NCI-H1694 treated with DMSO at 0.1 percent for 48 hours (cell line): ENCODE measurements at places on chromosomes 6 and 20.

- DNase-seq, result no peak
These were observed 48.4 kb downstream of the EZR start for GRCh38 chr6:158770533-158771330.

DNA sequence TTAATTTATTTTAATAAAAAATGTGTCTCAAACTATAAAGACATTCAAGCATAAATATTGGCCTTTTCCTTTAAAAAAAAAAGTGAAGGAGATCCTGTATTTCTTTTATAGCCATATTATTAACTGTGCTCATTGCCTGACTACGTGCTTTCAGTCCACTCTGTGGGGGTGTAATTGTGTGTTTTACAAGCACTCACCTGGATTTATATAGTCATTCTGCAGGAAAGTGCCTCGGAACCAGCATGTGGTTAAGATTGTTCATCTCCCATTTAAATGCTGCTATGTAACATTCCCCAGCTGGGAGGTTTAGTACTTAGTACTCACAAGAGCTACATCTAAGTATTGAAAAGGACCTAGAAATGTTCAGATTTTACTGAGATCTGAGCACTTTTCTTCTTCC lies 47.9 kb upstream of the SLC22A16 start:
- no peak for DNase-seq

DNA sequence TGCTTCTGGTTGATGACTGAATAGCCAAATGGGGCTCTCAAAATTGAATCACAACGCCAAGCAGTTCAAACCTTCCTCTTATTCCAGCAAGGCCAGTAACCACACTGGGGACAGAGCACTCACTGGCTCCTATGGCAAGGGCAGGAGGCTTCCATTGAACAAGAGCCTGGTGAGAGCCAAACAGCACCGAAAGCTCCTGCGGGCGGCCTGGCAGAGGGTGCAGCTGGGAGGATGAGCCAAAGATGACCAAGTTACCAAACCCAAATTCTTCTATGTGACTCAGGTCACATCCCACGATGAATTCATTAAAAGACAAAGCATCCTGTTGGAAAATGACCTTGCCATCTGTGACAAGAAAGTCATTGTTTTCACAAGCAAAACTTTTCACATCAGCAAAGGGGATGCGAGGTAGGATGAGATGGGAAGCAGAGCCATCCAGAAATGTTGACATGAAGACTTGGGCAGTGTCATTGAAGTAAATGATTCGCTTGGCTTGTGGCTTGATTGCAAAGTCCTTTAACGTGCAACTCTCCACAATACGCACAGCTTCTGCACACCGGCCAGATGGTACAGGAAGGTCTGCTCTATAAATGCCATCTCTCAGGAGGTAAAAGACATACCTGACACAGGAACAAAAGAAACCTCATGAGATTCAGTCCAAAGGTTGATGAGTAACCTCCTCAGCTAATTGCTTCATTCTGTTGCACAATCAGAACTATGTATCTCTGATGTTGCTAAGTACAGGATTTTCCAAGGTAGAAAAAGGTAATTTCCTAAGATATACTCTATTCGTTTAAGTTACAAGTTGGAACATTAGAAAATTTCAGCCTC lies 36.3 kb downstream of the ROS1 start:
- no peak for DNase-seq

DNA sequence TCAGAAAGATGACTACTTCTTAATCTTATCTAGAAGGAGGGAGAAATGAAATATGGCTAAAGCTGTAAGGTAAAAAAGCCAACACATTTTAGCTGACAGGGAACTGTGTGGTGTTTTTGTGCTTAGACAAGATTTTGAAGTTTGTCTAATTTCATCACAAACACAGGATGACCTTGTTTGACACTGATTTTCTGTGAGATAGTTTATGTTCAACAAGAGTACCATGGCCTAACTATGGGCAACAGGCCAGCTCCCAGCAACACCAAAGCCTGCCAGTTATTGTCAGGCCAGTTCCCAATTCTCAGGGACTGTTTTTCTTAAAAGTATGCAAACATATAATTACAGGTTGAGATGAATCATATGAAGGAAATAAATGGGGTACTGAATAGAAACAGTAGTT lies 5.5 kb upstream of the ABCF1 start:
- no peak for DNase-seq

GRCh38 chr6:148888856-148889255 lies 142.0 kb downstream of the UST start:
- no peak for DNase-seq

DNA sequence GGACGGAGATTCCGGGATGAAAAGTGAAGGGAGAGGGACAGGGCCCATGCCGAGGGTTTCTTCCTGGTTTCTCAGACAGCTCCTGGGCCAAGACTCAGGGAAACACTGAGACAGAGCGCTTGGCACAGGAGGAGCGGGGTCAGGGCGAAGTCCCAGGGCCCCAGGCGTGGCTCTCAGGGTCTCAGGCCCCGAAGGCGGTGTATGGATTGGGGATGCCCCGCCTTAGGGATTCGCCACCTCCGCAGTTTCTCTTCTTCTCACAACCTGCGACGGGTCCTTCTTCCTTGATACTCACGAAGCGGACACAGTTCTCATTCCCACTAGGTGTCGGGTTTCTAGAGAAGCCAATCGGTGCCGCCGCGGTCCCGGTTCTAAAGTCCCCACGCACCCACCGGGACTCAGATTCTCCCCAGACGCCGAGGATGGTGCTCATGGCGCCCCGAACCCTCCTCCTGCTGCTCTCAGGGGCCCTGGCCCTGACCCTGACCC lies 55.0 kb upstream of the HLA-A start:
- DNase-seq, result no peak

- DNase-seq, result no peak
These were observed 8.3 kb upstream of the PRND start for GRCh38 chr20:4713401-4713800.

DNA sequence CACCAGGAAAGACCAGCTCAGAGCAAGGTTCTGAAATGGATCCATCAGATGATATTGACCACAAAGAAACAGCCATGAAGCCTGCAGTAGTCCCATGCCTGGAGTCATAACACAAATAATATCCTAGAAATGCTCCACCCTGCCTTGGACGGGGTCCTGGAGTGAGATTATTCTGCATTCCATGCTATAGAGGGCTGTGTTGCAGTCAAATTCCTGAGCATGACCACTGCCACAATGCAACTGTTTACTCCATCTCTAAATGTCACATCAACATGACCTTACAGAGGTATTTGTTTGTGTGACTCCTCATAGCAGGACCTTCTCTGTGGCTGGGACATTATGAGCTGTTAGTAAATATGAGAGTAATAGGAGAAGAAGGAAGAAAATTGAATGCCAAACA lies 257.5 kb upstream of the TCF21 start:
- DNase-seq, result no peak

- no peak for DNase-seq
These were observed 52.4 kb upstream of the MRPS10 start for GRCh38 chr6:42269974-42270510.

DNA sequence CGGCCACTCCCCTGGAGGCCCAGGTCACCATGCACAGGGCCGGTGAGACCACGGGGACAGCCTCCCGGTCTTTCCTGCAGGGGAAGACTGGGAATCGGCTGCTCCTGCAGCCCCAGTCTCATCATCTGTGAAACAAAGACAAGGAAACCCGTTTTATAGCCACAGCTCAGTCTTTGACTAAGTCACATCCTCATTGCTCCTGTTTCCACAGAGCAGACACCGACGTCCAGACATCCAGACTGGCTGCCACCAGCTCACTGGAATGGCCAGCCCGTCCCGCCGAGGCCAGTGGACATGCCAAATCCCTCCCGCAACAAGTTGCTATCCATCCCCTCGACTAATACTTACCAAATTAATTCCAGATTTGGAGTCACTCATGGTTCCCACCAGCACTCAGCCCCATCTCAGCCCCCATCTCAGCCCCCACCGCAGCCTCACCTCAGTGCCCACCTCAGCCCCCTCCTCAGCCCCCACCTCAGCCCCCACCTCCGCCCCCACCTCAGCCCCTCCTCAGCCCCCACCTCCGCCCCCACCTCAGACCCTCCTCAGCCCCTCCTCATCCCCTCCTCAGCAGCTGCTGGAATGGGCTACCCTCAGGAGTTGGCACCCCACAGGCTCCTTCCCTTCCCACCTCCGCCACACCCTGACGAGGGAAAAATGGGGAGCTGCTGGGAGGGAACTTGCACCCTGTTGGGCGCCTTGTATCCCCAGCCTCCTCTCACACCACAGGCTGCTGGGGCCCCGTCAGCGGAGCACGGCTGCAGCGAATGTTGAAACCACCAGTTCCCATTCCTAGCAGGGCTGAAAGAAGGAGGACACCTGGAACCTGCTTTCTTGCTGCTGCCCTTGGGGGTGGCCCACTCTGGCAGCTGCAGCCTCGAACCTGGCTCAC lies 48.7 kb downstream of the YTHDF1 start:
- DNase-seq, result no peak

- no peak for DNase-seq
These were observed 52.9 kb upstream of the SIRPA start for GRCh38 chr20:1842281-1842680.

GRCh38 chr6:80233262-80233661 lies 126.8 kb downstream of the BCKDHB start:
- no peak for DNase-seq

GRCh38 chr6:136547336-136547735 lies 2.9 kb downstream of the MAP7 start:
- DNase-seq, result peak; percentile 23

- no peak for DNase-seq
These were observed 628.0 kb upstream of the NRSN1 start for GRCh38 chr6:23498013-23498412.

- no peak for DNase-seq
These were observed 217.9 kb downstream of the PRL start for GRCh38 chr6:22078802-22079545.

- DNase-seq, result no peak
These were observed 78.1 kb upstream of the RIN2 start for GRCh38 chr20:19679900-19680495.

GRCh38 chr6:165404697-165405096 lies 95.3 kb upstream of the C6orf118 start:
- no peak for DNase-seq

DNA sequence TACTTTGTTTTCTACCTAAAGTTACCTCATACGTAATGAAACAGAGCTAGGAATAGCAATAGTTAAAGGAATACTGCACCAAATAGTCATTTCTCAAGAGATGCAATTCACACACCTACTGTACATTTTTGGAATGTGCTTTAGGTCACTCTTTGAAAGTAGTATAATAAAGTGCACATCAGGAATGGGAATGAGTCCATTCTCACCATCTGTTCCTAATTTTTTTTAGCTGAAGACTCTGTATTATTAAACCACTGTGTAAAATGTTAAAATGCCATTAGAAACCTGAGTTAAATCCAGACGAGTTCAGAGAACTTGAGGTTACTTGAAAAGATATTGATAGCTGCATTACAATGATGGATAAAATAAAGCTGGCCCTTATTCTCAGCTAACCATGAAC lies 51.9 kb upstream of the EPHA7 start:
- DNase-seq, result no peak

GRCh38 chr6:169905041-169905807 lies 153.8 kb downstream of the ERMARD start:
- DNase-seq, result no peak

DNA sequence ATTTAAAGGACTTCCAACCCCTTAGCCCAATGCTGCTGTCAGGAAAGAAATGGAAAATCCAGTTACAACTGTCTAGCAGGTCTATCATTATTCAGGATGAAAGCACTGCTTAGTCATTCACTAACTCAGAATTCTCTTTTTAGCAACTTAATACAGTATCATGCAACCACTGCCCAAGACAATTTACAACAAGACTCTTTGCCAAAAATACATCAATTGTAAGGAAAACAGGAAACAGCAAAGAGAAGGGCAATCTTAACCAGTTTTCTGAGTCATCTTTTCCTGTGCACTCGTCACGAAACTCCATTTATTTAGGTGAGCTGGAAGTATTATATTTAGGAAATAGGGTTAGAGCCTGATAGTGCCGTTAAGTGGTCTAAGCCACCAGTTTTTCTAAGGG lies 1197.7 kb upstream of the CITED2 start:
- DNase-seq, result no peak

DNA sequence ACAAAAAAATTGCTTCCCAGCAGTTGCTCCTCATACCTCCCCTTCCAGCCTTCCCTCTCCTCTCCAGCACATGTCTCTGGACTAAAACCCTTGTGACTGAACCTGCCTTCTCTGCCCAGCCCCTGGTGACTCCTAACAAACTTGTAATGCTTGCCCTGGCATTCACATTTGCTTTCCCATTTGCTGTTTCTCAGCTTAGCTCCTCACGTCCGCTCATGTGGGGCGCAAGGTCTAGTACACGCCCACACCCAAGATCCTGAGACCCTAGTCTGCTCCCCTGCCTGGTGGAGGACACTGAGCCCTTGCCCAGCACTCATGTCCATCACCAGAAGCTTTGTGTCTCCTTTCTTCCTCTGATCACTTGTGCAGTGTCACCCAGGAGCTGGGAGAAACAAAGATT lies 18.3 kb upstream of the RBPJL start:
- DNase-seq, result no peak

- DNase-seq, result no peak
These were observed 36.0 kb downstream of the ARFGEF2 start for GRCh38 chr20:48957533-48957932.

DNA sequence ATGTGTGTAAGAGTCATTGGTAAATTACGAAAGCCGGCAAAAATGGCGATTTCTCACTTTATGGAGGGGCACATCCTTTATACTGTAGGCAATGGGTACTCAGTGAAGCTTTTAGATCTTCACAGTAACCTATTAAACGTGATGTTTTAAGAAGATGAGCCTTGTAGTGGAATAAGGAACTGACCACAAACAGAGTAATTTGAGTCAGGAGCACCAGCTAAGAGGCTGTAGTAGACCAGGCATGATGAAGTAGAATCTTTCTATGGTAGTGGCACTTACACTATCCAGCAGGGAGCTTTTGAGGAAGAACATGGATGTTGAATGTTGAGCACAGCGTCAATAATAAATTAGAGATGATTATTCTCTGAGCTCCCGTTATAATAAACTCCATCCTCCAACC lies 65.9 kb downstream of the HIVEP2 start:
- DNase-seq, result no peak

DNA sequence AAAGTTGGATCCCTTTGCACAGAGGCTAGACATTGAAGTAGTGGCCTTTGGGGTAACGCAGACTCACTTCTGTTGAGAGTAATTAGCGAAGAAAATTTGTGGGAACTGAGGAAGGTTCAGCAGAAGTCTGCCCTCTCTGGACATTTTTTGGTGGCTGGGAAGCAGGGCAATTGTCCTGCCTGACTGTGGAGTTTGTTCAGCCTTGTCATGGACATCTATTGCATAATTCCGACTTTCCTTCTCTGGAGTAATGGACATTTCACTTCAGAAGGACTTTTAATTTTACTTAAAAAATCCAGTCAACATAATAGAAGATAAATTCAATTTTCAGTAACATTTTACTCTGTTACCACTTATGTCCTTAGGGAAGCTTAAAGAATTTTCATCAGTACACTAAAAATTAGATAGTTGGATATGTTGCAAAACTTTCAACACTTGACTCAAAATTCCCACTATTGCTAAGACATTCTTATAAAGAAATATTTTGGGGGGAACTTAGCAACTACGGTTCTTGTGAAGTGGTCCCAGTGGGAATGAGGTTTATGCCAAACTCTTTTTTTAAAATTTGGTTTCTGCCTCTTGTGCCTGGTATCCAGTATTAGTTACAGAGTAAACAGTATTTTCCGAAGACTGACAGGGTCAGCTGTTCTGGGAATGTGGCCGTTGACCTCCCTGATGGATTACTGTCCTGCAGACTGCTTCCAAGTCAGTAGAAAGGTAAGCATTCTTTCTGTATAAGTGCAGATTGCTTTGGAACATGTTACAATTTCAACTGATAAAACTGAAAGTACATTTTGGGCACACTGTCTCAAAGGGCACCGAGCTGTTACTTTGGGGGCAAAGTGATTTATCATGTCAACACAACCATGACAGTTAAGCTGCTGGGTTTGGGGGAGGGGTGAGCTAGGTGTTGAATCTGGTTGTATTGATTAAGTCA lies 100.6 kb upstream of the MLIP start:
- no peak for DNase-seq
